ENCODE measurements at places on chromosomes 16 and 17. TPM values are rescaled to one million over a fixed set of nuclear protein-coding genes. Genes with fewer than 3 reads are reported as not detected.

DNA sequence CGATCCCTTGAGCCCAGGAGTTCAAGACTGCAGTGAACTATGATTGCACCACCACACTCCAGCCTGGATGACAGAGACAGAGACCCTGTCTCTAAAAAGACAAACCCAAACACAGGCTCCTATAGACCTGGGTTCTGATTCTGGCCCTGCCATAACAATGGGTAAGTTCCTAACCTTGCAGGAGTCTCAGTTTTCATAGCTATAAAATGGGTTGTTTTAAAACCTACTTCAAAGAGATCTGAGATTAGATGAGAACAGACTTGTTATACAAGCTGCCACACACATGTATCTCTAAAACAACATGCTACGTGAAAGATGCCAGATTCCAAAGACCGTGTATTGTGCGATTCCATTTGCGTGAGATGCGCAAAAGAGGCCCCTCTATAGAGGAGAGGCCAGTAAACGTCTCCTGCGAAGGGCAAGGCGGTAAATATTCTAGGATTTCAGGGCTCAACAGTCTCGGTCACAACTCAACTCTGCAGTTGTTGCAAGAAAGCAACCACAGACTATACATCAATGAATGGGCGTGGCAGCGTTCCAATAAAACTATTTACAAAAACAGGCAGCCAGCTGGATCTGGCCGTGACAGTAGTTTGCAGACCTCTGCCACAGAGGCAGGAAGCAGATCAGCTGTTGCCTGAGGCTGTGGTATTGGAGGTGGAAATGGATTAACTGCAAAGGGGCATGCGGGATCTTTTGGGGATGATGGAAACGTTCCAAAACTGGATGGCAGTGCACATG, 5.9 kb downstream of the CORO7 start:
- DNase-seq, result no peak

GRCh38 chr16:15518381-15519351, 84.3 kb downstream of the BMERB1 start:
- DNase-seq, result peak; percentile 65

DNA sequence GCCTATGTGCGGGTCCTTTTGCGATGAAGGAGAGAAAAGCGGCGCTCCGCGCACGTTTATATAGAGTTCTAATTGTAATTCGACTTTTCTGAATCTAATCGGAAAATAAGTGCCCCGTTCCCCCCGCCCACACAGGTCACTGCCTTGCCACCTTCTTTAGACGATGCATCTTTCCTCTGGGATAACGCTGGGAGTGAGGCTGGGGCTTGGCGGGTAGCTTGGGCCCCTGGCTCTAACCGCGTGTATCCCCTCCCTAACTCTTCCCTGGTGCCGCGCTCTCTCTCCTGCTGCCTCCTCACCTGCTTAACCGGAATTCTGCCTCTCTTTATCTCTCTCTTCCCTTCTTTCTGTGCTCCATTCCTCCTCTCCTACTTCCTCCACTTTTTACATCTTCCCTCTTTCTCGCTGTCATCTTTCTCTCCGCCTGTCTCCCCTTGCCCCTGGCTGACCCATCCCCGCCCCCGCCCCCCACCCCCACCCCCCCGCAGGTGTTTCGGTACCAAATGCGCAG, 2.6 kb downstream of the LHX1 start:
- DNase-seq, result no peak

- DNase-seq, result no peak
Measured at GRCh38 chr16:4123616-4124300, 7.5 kb upstream of the ADCY9 start.

DNA sequence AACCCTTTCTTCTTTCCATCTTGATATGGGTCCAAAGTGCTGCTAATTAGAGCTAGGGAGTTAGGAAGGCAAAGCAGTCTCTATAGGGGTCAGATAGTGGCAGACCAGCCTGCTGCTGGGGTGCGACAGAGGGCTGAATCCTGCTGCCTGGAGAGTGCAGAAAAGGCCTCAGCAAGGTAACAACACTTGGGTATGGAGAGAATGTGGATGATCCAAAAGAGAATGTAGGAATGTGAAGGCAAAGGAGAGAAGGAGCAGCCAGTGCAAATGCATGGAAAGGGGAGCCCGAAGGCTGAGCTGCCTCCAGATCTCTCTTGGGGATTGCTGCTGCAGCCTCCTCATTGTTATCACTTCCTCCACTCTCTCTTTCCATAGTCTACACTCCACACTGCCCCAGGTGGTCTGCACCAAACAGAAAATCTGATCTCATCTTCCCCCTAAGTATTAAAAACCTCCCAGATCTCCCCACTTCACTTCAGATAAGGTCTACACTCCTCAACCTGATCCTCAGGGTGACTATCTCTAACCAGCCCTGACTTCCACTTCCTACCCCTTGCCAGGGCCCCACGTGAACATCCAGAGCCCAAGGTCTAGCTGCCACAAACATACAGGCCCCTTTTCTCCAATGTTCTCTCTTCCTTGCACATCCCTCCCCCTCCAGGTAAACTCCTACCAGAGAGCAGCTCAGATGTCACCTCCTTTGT, 28.8 kb downstream of the TOM1L2 start:
- DNase-seq, result no peak

GRCh38 chr17:36183001-36183971, 6.8 kb upstream of the TBC1D3B start:
- peak; percentile 72 for DNase-seq

DNA sequence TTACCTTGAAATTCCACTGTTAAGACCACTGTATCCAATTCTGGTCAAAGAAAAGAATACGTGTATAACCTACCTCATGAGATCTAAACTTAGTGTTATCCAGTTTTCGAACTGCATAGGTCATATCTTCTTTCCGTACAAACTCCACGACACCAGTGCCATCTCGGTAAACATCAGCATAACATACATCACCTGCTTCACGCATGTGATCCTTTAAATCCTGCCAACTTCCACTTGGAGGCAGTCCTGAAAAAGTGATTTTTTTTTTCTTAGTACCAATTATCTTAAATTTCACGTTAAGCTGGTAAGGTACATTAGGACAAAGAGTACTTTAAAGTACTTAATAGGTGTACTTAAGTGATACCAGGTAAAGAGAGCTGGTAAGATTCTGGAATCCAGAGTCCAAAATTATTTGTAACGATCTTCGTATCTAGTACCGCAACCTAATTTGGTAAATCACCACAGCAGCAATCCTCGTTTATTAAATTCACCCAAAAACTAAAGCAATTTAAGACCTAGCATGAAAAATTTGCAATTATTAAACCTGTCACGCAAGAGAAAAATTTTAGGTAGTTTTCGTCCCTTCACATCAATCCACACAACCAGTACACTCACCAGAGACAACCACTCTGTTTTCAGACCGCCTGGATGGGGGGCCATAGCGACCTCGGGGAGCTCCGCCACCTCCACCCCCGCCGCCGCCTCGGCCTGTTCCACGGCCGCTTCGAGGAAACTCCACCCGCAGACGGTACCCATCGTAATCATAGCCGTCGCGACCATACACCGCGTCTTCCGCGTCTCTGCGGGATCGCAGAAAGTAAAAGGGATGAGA, 1.1 kb downstream of the SRSF1 start:
- no peak for DNase-seq

DNA sequence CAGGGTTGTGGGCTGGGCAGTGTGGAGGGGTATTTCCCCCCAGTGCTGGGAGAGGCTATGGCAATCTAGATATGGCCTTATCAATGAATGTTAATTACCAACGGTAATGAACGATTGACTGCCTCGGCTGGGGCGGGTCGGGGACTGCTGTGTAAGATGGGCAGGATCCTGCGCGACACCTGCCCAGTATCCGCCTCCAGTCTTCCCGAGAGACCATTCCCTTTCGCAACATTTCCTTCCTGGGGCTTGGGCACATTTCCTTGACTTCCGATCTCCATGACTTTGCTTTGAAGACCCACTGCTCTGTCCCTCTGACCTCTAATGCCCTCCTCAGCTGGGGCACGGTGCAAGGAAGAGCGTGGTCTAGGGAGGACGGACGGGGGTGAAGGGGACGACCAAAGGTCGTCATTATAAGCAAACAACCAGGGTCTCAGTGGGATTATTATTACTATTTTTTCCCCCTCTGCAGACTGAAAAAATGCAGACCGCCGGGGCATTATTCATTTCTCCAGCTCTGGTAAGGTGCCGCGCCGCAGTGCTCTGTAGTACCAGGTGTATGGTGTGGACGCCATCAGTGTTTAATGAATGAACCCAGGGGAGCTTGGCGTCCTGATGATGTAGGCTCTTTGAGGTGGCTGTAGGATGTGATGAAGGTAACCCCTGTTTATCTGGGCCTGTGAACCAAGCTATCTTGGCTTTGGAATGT, 506 bp downstream of the ATP5MC1 start:
- DNase-seq, result no peak

GRCh38 chr16:4246777-4247459, 5.0 kb upstream of the SRL start:
- DNase-seq, result no peak

DNA sequence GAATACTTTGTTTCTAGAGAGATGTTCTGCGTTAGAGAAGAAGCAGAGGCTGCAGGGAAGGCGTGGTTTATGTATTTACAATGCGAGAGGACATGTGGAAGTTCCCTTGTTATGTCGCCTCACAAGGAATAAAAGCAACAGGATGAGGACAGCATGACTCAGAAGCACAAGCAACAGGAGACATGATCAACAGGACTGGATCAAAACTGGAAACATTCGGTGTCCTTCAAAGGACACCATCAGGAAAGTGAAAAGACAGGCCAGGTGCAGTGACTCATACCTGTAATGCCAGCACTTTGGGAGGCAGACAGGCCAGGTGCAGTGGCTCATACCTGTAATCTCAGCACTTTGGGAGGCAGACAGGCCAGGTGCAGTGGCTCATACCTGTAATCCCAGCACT, 52.6 kb downstream of the CCDC57 start:
- no peak for DNase-seq

DNA sequence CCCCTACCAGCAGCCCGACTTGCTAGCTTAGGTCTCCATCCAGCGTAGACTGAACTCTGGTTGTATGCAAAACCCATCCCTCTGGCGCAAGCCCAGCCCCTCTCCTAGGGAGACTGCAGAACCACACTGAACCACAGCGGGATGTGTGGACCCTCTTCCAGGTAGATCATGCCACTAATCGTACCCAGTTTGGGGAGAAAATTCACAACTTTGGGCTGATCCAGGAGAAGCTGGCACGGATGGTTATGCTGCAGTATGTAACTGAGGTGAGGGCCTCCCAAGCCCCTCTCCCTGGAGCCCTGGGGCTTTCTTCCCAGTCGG, 3.2 kb downstream of the ACADVL start:
- no peak for DNase-seq

DNA sequence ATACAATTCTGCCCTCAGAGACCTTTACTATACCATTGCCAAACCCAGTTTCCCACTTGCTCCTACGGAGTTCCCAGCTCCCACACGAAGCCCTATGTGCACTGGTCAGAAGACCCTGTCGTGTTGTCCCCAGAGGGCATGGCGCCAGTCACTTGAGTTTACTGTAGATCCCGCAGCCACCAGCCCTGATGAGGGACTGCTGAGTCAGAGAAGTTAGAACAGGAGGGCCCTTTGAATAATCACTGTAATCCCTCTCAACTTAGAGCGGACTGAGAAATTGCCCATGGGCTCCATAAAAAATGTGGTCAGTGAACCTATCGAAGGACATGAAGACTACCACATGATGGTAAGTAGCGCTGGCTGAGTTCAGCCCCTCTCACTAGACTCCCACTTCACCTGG, 9.2 kb downstream of the UBFD1 start:
- DNase-seq, result no peak

- peak; percentile 89 for DNase-seq
Measured at GRCh38 chr17:50151937-50152547, 1.6 kb upstream of the PPP1R9B start.

GRCh38 chr16:74591876-74592650, 14.9 kb downstream of the GLG1 start:
- no peak for DNase-seq

DNA sequence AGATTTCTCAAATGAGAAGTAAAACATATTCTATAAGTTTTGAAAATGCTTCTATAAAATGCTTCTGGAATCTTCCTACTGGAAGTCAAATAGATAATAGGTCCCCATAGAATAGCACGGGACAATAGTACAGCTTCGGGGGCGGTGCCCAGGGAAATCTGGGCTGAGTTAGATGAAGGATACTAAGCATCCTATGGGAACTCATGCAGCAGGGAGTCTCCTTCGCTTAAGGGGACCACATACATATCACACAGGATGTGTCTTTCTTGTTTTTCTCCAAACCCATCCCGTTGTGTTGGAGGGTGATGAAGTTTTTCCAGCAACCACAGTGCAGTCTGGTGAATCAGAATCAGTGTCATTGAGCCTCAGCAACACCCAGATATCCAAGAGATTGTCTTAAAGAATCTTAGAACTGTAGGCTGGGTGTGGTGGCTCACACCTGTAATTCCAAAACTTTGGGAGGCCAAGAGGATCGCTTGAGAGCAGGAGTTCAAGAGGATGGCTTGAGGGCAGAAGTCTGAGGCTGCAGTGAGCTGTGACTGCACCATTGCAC, 84.2 kb downstream of the PITPNC1 start:
- DNase-seq, result no peak

The SULT1A2 gene
- 2.4 TPM for total RNA-seq

The PRDM7 gene
- not detected for total RNA-seq

The NPTX1 gene
- total RNA-seq, result not detected

The SPIRE2 gene
- 2.3 TPM for total RNA-seq

The SLC16A6 gene
- 0.40 TPM for total RNA-seq

The HOXB4 gene
- total RNA-seq, result not detected

The CLEC18A gene
- total RNA-seq, result 0.17 TPM

The NPIPA7 gene
- total RNA-seq, result 3.5 TPM

The TMC7 gene
- 0.69 TPM for total RNA-seq

The KDM8 gene
- 2.3 TPM for total RNA-seq

The ANKS4B gene
- not detected for total RNA-seq

The GP1BA gene
- not detected for total RNA-seq

The GRAP gene
- total RNA-seq, result 2.1 TPM
